ENCODE measurements at places on chromosomes 3 and 15. TPM values are rescaled to one million over a fixed set of nuclear protein-coding genes. Genes with fewer than 3 reads are reported as not detected.

DNA sequence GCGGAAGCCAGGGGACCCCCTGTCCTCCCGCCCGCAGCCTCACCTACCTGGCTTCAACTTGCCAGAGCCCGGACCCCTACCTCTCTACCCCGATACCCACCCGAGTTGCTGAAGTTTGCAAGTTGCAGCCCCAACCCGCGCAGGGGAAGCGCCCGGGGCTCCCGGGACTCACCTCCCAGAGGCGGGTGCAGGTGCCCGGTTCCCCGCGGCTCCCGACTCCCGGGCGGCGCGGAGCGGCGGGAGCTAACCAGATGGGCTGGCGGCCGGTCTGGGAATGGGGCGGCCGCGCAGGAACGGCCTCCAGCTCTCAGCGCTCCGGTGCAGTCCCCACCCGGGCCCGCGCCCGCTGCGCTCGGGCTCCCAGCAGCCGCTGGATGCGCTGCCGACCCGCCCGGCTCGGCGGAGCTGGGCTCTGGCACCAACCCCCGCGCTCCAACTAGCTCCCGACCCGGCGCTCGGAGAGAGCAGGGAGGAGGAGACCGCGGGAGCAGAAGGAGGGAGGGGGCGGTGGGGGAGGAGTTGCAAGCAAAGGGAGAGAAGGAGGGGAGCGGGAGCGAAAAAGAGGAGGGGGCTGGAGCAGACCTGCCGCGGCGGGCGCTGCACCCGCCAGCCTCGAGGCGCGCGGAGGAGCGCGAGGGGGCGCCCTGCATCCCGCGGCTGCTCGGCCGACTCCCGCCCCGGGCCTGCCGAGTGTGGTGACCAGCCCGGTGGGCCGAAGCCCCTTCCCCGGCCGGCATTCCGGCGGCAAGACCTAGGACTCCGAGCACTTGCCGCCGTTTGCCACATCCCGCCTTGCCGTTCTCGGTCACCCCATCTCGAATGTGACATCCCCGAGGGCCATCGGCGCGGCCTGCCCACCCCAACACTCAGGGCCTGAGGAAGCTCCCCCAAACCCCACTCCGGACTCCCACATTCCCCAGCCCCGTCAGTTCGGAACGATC, at the start of gene SEMA5B:
Gene SEMA5B, minus strand, starts transcription at position 472 of the 941 bp plus-strand sequence. CDS start 66,500 bp downstream, outside the sequence.
- peaks cover 11% of the 10 kb centered on the region for H3K4me1 ChIP-seq
- H3K27me3 ChIP-seq: no peaks in the 10 kb centered on the region
- H3K36me3 ChIP-seq: no peaks in the 10 kb centered on the region
- H3K4me3 ChIP-seq: peak within 1 kb of the TSS; percentile 40
- no peak within 1 kb of the TSS for H3K27ac ChIP-seq

- peaks cover 14% of the 10 kb centered on the region for H3K4me1 ChIP-seq
- H3K4me3 ChIP-seq: peak overlapping the region; percentile 17
- H3K27ac ChIP-seq: no peak overlapping the region
- DNase-seq: no peak
- H3K36me3 ChIP-seq: no peaks in the 10 kb centered on the region
Measured at GRCh38 chr15:77631745-77632533, 773 bp downstream of the LINGO1 start.

Gene FAM174B
- 16.5 TPM for total RNA-seq

- no peak for DNase-seq
- H3K27ac ChIP-seq: no peak overlapping the region
- no peaks in the 10 kb centered on the region for H3K36me3 ChIP-seq
Measured at GRCh38 chr15:79572691-79573404, 140.7 kb downstream of the MINAR1 start.

GRCh38 chr3:146646261-146646660, 41.1 kb upstream of the PLSCR5 start:
- H3K27ac ChIP-seq: no peak overlapping the region
- DNase-seq: no peak
- no peaks in the 10 kb centered on the region for H3K27me3 ChIP-seq
- peaks cover 14% of the 10 kb centered on the region for H3K4me1 ChIP-seq
- H3K4me3 ChIP-seq: no peak overlapping the region

Gene P2RY1
- 8.3 TPM for total RNA-seq

- no peak for DNase-seq
- no peaks in the 10 kb centered on the region for H3K27me3 ChIP-seq
- no peak overlapping the region for H3K4me3 ChIP-seq
- no peaks in the 10 kb centered on the region for H3K4me1 ChIP-seq
Measured at GRCh38 chr3:65811892-65812291, 226.8 kb downstream of the MAGI1 start.

GRCh38 chr15:76945494-76946093, 14.0 kb downstream of the RCN2 start:
- no peaks in the 10 kb centered on the region for H3K36me3 ChIP-seq
- H3K4me3 ChIP-seq: no peak overlapping the region
- H3K27me3 ChIP-seq: no peaks in the 10 kb centered on the region
- H3K4me1 ChIP-seq: no peaks in the 10 kb centered on the region
- H3K27ac ChIP-seq: no peak overlapping the region

GRCh38 chr3:130374908-130375307, 29.4 kb downstream of the COL6A5 start:
- no peaks in the 10 kb centered on the region for H3K4me1 ChIP-seq
- no peaks in the 10 kb centered on the region for H3K27me3 ChIP-seq
- no peak overlapping the region for H3K4me3 ChIP-seq
- no peaks in the 10 kb centered on the region for H3K36me3 ChIP-seq

GRCh38 chr15:90386221-90386620, 1.8 kb upstream of the IQGAP1 start:
- no peak overlapping the region for H3K4me3 ChIP-seq
- H3K27ac ChIP-seq: peak overlapping the region; percentile 54
- no peaks in the 10 kb centered on the region for H3K27me3 ChIP-seq
- DNase-seq: no peak
- no peaks in the 10 kb centered on the region for H3K36me3 ChIP-seq

GRCh38 chr3:72997421-72997961, 880 bp downstream of the PPP4R2 start:
- H3K27ac ChIP-seq: peak overlapping the region; percentile 100
- H3K4me3 ChIP-seq: peak overlapping the region; percentile 95
- H3K27me3 ChIP-seq: no peaks in the 10 kb centered on the region
- no peaks in the 10 kb centered on the region for H3K36me3 ChIP-seq
- peaks cover 24% of the 10 kb centered on the region for H3K4me1 ChIP-seq

DNA sequence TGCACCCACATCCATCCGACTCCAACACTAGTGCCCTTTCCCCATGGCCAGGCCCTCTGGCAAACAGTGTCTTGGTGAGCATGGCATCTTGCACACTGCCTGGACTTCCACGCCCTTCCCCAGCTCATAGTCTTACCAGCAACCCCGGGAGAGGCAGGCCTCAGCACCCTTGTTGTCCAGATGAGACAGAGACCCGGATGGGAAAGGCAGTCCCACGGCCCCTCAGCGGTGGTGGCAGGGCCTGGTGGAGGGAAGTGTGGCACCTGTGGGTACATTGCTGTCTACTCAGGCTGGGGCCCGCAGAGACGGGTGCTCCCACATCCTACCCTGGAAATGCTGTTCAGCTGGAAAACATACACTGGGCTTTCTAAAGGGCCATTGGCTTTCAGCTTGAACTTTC, 28.4 kb downstream of the HDAC11 start:
- no peak overlapping the region for H3K4me3 ChIP-seq
- peaks cover 12% of the 10 kb centered on the region for H3K4me1 ChIP-seq
- H3K27me3 ChIP-seq: no peaks in the 10 kb centered on the region
- H3K36me3 ChIP-seq: no peaks in the 10 kb centered on the region
- peak overlapping the region; percentile 82 for H3K27ac ChIP-seq
- DNase-seq: no peak

DNA sequence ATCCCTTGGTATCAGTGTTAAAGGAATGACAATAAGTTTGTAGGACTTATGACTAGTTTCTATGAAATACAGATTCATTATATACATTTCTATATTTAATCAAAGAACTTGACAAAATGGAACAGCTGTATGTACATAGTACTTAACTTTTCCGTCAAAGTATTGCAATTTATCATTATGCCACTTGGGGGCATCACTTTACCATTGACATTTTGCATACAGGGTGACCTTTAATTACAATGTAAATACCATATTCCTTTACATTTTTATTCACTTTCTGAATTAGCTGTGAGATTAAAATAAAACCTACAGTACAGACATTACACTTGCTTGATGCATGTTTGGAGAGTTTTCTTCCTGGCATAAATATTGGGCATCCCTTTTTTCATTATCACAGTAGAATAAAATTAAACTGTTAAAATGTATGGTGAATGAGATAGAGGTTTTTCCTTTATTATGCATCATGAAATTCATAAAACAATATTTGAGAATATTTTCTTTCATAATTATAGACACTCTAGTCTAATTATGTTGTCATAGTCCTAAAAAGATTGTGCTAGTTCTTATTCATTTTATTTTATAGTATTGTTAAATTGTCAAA, 6.9 kb downstream of the NEK11 start:
- H3K27ac ChIP-seq: no peak overlapping the region
- no peaks in the 10 kb centered on the region for H3K27me3 ChIP-seq
- H3K4me3 ChIP-seq: no peak overlapping the region

DNA sequence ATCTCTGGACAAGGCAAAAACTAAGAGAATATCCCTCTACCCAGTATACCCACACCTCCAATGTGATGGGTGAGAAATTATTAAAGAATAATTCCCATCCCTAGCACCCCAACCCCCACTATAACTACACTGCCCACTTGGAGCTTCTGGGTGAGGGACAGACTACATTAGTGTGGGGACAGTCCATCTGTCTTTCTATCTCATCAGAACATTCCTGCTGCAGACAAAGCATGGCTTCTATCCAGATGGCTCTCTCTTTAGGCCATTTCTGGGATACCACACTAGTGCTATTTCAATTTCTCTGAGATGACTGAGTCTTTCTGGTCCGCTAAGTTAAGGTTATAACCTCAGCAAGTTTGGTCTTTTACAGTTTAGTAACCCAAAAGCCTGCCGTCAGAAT, 6.6 kb downstream of the CSNK1G1 start:
- no peaks in the 10 kb centered on the region for H3K27me3 ChIP-seq
- H3K27ac ChIP-seq: no peak overlapping the region
- DNase-seq: no peak
- H3K4me3 ChIP-seq: no peak overlapping the region

DNA sequence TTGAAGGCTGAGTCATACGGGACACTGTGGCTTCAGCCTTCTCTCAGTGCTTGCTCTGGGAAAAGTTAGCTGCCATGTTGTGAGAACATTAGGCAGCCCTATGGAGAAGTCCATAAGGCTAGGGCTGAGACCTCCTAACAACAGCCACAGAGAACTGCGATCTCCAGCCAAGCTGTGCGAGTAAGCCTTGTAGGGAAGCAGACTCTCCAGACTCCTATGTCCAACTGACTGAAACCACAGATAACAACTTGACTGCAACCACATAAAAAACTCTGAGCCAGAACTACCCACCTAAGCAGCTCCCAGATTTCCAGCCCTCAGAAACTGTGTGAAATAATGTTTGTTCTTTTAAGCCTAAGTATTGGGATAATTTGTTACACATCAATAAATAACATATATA, 40.7 kb downstream of the DENND6A start:
- H3K27ac ChIP-seq: no peak overlapping the region
- H3K27me3 ChIP-seq: no peaks in the 10 kb centered on the region
- no peak overlapping the region for H3K4me3 ChIP-seq
- H3K4me1 ChIP-seq: no peaks in the 10 kb centered on the region
- no peaks in the 10 kb centered on the region for H3K36me3 ChIP-seq

Gene REC114
- not detected for total RNA-seq

DNA sequence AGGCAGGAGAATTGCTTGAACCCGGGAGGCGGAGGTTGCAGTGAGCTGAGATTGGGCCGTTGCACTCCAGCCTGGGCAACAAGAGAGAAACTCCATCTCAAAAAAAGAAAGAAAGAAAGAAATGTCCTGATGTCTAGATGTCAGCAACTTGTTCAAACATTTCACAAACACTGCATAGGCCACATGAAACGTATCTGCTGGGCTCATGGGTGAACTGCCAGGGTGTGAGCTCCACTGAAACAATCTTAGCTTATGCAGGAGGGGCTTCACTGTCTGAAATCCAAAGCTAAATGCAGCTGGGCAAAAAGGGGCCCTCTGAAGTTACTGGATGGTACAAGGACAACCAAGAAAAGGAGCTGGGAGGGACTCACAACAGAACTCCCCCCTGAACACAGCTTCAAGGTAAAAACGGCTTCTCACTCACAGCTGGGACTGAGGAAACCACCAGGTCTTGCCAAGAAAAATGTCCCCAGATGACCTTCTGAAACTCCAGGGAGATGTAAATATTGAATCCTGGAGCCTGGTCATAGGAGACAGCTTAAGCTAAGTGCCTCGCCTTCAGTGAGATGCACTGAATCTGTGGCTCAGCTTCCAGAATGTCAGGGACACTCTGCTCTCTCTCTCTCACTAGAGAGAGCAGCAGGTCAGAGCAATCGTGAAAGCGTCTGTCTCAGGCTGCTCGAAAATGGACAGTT, 31.9 kb downstream of the SEC61A1 start:
- no peak overlapping the region for H3K27ac ChIP-seq
- H3K4me1 ChIP-seq: no peaks in the 10 kb centered on the region
- H3K27me3 ChIP-seq: no peaks in the 10 kb centered on the region
- no peaks in the 10 kb centered on the region for H3K36me3 ChIP-seq

Gene ADAMTS17
- total RNA-seq: 4.2 TPM

GRCh38 chr3:166510382-166510781, 673.2 kb upstream of the BCHE start:
- no peak for DNase-seq
- no peaks in the 10 kb centered on the region for H3K4me1 ChIP-seq
- H3K4me3 ChIP-seq: no peak overlapping the region
- H3K27ac ChIP-seq: no peak overlapping the region

DNA sequence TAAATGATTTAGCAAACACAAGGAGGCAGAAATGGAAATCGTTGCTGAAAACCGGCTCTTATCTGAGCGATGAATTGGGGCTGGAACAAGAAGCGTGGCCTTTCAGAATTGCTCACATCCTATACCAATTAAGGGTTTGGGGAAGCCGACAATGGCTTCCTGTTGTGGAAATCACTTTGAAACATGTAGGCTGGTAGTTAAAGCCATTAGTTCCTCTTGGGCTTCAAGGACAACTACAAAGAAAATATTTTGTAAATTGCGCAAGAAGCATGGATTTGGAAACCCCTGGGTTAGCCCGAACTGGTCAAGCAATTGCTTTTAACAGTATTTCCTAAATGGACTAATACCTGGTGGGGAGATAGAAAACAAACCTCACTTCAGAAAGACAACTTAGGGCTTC, 182.4 kb downstream of the ADAMTS9 start:
- no peaks in the 10 kb centered on the region for H3K27me3 ChIP-seq
- H3K4me3 ChIP-seq: no peak overlapping the region
